ENCODE measurements at places on chromosomes 11 and 22.

DNA sequence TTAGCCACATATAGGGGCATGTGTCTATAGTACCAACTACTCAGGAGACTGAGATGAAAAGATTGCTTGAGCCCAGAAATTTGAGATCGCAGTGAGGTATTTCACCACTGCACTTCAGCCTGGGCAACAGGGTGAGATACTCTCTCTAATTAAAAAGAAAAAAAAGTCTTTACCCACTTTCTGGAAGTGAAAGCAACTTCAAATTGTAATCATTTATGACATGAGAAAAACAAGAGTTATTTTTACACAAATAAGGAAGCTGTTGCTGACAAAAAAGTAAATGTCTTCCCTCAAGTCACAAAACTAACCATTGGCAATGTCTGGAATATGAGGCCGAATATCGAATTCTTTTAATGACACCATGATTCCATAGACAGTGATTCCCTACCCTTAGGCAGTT lies 71.4 kb downstream of the GLYATL1 start:
- no peak for DNase-seq

- no peak for DNase-seq
Observed at GRCh38 chr11:35112056-35112845, 26.7 kb upstream of the CD44 start.

DNA sequence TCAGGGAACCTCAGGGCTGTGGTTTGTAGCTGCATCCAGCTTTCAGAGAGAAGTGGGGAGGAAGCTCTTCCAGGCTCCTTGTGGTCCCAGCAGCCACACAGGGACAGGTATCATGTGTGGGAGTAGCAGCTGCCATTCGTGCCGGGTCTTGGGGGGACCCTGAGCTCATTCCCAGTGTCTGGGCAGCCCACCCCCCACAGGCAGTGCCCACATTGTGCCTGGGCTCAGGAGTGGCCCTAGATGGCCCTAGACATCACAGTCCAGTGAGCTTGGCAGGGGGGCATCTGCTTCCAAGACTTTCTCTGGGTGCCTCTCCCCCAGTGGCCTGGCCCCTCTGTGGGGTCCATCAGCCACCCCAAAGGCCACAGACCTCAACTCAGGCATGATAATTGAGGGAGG lies 619.7 kb downstream of the BRD1 start:
- DNase-seq, result no peak

- no peak for DNase-seq
Observed at GRCh38 chr11:71070490-71071453, 181.6 kb downstream of the SHANK2 start.

- DNase-seq, result no peak
Observed at GRCh38 chr11:103880968-103881367, 155.5 kb upstream of the DDI1 start.
